ENCODE measurements at places on chromosomes 5 and 9.

- peak; percentile 88 for DNase-seq
These were observed at the start of gene MCC for GRCh38 chr5:113487781-113488644. Gene MCC (minus strand): TSS chr5:113488453.

- no peak for DNase-seq
These were observed 36.5 kb downstream of the SERINC5 start for GRCh38 chr5:80219391-80219790.

DNA sequence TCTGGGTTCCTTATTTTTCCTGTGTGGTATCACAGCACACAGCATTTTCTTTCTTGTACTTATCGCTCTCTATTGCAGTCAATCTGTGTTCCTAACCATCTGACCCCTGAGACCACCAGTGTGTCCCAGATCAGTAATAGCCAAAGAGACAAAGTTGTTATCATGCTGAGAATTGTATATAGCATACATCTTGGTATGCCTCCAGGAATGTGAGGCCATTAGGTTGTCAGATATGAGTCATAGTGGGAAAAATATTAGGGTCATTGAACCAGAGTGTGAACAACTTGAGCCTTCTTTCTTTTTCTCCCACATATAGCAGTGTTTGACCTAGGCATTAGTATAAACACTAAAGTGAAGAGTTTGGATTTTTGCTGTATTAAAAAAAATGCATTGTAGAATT is 106.3 kb downstream of the NDUFAF2 start:
- DNase-seq, result peak; percentile 45

DNA sequence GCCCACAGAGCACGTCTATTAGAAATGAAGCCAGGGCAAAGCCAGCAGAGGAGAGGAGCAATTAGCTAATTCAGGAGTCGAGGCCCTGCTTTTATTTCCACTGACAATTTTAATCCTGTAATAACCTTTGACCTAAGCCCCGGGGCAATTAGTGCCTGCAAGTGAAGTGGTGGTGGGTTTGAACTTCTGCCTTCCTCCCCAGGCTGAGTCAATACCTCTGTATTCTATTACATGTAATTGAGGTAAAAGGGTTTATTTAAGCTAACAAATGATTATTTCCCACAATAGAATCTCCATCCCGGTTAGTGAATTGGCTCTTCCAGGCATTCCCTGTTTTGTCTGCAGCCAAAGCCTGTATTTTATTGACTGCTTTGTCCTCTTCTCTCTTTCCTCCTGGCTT is 49.9 kb downstream of the FGF18 start:
- DNase-seq, result no peak

- peak; percentile 78 for DNase-seq
These were observed 2.0 kb downstream of the EIF4EBP3 start for GRCh38 chr5:140549237-140550144.

- no peak for DNase-seq
These were observed 215.1 kb upstream of the ZNF608 start for GRCh38 chr5:124961521-124961920.

GRCh38 chr9:113477058-113477457 is 13.5 kb downstream of the RGS3 start:
- DNase-seq, result no peak

DNA sequence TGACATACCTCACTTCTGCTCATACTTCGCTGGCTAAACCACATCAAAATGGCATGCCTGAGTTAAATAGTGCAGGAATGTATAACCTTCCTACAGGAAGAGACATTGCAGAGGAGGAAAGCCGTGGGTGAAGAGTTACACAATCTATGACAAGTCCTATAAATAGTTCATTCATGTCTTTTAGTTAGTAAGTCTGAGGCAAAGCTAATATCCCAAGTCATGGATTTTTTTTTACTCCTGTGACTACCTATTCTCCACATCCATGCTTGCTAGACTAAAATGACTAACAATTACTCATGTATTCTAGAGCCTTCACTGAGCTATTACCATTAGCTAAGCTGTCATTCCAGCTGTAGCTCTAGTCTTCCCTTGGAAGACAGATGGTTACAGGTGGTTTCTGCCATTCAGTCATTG is 391.3 kb downstream of the NR2F1-AS1 start:
- DNase-seq, result no peak

DNA sequence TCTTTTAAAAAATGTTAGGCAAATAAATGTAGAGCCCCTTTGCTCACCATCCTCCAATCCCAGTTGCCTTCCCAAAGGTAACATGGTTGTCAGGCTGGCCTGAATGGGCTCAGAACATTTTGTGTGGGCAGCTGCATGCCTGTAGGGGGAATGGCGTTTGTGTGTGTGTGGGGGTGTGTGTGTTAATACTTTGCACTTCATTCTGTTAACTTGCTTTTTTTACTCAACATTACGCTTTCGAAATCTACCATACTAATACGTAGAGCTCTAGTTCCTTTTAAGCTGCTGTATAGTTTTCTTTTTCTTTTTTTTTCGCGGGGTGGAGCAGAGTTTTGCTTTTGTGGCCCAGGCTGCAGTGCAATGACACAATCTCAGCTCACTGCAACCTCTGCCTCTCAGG is 14.0 kb downstream of the MYOZ3 start:
- no peak for DNase-seq

DNA sequence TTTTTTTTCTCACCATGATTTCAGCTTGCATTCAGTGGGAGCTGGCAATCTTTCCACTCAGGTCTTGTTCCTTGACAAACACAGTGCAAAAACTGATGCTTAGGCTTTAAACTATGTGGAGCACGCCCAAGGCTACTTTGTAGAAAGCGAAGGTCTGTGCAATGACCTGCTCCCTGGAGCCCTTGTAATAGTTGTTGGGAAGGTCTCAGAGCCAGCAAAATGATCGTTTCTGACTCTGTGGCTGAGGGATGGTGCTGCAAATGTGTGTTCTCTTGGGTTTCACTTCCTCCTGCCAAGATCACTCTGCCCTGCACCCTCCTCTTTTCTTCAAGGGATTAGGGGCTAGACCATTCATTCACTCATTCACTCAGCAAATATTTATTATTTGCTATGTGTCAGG is 249.7 kb upstream of the MAP3K1 start:
- no peak for DNase-seq

DNA sequence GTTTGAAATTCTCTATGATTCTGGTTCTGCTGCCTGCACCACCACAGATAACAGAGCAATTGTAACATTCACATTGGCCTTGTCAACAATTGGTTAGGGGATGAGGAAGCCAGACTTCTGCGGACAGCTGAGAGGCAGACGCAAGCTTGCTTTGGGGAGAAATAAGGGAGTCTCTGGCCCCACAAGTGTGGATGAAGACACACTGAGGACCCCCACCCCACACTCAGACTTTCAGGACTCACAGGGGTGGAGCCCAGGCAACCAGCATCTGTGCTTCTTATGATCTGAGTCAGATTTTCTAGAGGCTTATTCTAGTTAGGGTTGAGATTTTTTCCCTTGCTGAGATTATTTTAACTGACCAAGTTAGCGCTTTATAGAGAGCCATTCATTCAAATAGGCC is 140.3 kb upstream of the IRX2 start:
- no peak for DNase-seq

- DNase-seq, result peak; percentile 55
These were observed 1201.4 kb upstream of the C9orf72 start for GRCh38 chr9:28774433-28775235.

DNA sequence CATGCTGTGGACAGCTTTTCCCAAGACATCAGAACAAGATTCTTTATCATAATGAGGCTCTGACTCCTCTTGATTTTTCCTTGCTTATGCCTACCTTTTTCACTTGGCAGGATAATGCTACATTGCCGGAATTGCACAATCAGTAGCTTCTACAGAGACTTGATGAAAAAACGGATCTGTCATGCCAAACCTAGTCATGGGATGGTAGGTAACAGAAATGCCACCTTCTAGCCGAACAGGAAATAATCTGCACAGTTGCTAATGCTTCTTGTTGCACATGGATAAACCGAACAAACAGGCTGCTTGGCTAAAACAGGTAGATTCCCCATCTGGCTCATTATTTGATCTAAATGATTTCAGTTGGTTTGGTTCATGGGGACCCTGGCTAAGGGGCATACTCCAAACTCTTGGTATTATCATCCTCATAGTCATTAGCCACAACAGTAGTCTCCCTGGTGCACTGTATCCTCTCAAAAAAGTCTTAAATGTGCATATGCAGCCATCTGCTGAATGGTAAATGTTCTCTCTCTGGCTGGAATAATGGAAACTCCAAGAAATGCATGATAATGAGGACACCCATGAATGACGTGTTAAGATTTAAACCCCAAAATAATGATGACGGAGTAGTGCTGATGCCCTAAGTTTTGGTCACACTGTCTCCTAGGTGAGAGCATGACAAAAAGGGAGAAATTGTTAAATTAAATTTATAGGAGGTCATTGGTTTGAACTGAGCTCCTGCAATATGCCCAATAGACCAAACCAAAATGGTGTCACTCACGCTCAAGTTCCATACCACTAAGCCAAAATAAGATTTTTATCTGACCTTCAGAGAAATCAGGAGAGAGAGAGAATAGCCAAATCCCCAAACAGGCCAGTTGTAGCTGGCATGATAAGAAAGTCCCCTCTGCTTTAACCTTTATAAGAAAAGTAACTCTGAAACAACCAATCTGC is 47.0 kb downstream of the RAPGEF1 start:
- DNase-seq, result no peak

GRCh38 chr9:109351032-109351431 is 30.2 kb upstream of the EPB41L4B start:
- no peak for DNase-seq
